CD4-positive, alpha-beta T cell treated with Interleukin-6 for 4 hours (primary cell): ENCODE measurements at places on chromosomes 5 and 9.

DNA sequence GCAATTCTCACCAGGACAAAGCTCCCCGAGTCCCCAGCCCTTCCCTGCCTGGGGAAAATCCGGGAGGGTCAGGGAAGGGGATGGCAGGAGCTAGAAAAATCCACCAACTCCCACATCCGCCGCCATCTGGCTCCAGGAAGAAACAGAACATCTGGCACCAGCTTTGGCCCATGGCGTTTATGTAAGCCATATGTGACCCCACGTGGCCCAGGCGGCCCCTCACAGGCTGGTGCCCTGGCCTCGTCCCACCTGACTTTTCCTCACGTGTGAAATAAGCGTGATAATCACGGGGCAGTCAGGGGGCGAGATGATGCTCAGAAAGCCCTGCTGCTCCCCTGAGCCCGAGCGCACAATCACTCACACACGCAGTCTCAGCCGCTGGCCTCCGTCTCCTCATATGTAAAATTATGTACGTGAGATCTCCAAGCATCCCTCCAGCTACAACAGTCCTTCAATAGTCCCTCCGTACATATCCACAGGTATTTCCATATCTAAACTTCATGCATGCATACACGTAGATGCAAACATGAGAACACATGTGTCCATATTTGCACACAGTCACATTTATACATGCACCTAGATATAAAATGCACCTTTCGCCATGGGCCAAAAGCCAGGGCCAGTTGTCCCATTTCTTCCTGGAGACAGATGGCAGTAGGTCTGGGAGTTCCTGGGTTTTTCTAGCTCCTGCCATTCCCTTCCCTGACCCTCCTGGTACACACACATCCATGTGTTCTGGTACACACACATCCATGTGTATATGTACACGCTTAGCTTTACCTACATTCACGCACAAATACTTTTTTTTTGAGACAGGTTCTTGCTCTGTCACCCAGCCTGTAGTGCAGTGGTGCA, 28.9 kb downstream of the PLPP7 start:
- DNase-seq = no peak

GRCh38 chr5:84805473-84805872, 420.8 kb upstream of the EDIL3 start:
- no peak for DNase-seq

DNA sequence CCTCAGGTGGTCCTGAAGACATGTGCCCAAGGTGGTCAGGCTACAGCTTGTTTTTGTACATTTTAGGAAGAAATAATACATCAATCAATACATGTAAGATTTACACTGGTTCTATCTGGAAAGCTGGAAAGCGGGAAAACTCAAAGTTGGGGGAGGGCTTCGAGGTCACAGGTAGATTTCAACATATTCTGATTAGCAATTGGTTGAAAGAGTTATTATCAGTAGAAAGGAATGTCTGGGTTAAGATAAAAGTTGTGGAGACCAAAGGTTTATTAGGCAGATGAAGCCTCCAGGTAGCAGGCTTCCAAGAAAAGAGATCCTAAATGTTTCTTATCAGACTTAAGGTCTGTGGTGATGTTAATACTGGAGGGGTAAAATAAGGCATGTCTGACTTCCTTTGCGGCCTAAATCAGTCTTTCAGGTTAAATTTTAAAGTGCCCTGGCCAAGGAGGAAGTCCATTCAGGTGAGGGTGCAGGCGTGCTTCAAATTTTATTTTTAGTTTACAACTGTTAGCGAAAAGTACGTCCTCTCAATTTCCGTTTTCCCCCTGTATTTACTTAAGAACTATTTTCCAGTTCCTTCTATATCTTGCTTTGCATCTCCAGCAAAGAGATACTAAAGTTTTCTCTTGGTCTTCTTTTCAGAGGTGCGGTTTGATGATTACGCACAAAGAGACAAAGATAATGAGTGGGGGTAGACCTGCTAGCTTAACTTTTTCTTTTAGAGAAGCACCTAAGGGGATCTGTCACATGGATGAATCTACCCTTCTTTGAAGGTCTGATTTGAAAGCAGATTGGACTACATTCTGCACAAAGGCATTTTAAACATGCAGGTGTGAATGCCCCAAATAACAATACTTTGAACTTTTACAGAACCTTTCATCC, 578.6 kb downstream of the RAB3C start:
- no peak for DNase-seq

DNA sequence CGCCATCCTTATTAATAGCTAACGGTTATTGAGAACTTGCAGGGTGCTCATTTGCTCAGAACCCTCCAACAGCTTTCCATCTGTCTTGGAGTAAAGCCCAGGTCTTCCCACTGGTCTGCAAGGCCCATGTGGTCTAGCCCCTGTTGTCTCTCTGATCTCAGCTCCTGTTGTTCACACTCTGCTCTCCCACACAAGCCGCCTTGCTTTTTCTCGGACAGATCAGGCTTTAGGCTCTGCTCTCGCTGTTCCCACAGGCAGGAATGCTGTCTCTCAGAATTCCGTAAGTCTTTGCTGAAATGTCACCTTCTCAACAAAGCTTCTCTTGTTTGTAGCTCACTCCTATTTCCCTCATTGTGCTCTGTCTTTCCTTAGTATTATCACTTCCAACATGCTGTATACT, 34.3 kb downstream of the GPR107 start:
- DNase-seq = no peak

- no peak for DNase-seq
These were observed 37.4 kb downstream of the PHF2 start for GRCh38 chr9:93613791-93614190.

- DNase-seq = no peak
These were observed 1026.0 kb upstream of the ARRDC3 start for GRCh38 chr5:92409134-92409533.

- no peak for DNase-seq
These were observed 107.2 kb upstream of the TXNDC8 start for GRCh38 chr9:110444911-110445310.

GRCh38 chr5:96807075-96807654, 580 bp downstream of the ERAP1 start:
- DNase-seq = no peak

- DNase-seq = no peak
These were observed 950.6 kb upstream of the NUDT12 start for GRCh38 chr5:104513121-104513602.

- DNase-seq = no peak
These were observed 22.8 kb upstream of the PANK3 start for GRCh38 chr5:168601972-168602371.

DNA sequence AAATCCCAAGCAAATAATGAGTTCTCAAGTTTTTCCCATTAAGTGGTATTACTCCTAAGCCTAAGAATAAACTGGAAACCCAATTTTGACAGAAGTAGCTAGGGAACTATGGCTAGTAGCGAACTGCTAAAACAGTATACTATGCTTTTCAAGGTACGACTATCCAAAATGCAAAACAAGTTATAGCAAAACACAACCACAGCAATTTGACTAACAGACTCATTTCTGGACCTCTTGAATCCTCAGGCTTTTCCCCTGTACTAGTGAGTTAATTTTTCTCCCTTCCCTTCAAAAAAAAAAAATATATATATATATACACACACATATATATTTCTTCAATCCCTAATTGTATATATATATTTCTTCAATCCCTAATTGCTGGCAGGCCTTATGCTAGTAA, 7.3 kb downstream of the FBXW11 start:
- DNase-seq = no peak

GRCh38 chr5:123610665-123611405, 98.9 kb downstream of the CSNK1G3 start:
- peak; percentile 28 for DNase-seq

GRCh38 chr9:134126373-134126772, 9.5 kb upstream of the WDR5 start:
- no peak for DNase-seq

- no peak for DNase-seq
These were observed 14.3 kb upstream of the PSMB7 start for GRCh38 chr9:124429530-124429867.

GRCh38 chr5:37991301-37992299, 151.8 kb upstream of the GDNF start:
- DNase-seq = no peak

DNA sequence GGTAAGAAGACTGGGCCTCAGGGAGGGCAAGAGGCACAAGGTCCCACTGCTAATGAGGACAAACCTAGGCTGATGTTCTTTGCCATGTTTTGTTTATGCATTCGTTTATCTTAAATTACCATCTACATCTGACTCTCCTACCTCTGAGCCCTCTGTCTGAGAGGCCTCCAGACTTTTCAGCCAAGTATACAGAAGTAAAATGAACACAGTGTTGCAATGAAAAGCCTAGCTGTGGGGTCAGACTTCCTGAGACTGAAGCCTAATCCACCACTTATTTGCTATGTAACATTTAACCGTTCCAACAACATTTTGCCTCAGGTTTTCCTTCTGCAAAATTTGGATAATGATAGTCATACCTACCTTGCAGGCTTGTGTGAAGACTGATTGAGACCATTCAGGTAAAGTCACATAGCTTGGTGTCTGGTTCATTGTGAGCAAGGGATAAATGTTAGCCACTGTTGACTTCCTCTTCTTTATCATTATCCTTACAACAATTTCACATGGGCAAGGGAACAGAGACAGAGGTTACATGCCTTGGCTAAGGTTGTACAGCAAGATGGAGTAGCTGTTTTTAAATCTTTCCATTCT, 374.9 kb upstream of the CLINT1 start:
- no peak for DNase-seq

GRCh38 chr5:109252731-109253130, 157.0 kb downstream of the PJA2 start:
- DNase-seq = no peak

- no peak for DNase-seq
These were observed 50.2 kb upstream of the UBAC1 start for GRCh38 chr9:136011376-136011702.

GRCh38 chr5:137263371-137264005, 235.6 kb downstream of the SPOCK1 start:
- DNase-seq = no peak

DNA sequence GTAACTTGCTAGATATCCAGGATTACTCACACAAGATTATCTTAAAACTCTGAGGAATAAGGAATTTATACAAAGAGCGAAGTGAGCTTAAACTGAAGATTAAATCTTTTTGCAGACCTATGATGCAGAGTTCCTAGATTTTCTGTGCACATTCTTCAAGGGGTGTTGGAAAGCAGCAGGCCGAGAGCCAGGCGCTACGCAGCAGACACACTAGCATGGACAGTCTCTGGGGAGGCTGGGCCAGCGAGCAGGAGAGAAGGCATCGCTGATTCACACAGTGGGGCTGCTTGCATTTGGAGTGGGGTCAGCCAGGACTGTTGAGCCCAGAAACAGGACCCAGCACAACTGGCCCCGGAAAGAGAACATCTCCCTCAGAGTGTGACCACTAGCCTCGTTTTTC, 136.3 kb downstream of the ADAMTS16 start:
- no peak for DNase-seq

GRCh38 chr5:141716468-141716867, 34.4 kb upstream of the ARAP3 start:
- no peak for DNase-seq

DNA sequence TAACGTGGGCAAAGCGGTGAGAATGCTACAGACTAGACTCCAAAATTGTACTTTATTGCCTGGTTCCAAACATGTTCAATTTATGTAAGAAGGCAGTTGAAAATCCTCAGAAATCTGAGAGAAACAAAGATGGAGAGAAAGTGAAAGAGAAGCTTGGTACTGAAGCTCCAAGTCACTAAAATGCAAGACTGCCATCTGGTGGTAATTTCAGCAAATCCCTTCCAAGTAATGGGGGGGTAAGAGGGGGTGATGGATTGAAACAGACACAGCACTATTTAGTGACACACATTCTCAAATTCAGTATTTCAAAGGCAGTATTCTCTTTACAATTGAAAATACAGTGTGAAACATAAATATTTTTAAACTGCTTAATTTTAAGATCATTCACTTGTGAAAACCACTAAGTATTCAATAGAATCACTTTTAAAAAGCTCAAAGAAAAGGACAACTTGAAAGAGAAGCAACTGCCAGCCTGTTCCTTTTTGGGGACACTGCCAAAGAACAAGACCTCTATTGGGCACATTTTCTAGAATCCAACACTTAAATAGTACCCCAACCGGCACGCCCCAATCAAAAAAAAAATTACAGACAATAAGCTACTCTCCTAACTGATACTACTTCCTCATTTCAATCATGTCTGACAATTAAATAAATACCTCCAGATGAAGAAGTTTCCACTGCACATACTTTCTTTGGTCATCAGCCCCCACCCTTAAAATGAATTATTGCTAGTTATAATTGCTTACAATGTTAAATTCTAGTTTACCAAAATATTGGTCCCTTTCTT, 131.5 kb downstream of the AGTPBP1 start:
- peak; percentile 45 for DNase-seq

DNA sequence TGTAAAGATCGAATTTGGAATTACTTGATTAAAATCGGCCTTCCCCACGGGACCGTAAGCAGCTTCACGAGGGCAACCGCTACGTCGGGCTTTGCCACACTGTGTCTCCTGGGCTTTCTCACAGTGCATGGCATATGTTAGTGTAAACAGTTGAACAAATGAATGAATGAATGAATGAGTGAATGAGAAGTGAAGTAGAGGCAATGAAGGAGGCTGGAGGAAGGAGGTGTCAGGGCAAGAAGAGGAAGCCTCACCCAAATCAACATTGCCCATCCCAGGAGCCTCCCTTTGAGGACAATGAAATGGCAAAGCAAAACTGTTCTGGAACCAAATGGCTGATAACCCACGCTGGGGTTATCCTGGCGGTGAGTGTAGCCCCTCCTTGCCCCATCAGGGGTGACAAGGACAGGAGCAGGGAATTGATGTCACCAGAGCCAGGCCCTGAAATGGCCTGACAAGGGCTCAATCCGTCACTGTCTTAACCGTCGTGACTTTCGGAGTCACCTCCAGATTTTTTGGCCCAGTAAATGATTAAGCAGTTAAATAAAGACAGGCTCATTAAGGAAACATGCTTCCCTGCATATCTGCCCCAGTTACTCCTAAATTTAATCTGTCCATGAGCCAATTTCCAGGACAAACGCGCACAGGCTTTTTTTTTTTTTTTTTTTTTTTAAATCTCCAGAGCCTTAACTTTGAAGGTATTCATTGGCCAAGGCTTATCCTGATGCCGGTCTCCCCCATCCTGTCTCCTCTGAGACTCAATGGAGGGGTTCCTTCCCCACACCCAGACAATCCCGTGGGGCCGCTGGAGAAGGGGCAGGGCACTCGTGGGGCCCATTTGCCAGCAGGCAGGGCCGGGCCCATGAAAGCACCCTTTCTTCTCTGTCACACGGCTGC, 88.4 kb upstream of the BOD1 start:
- DNase-seq = no peak

GRCh38 chr5:10699281-10699874, 61.7 kb downstream of the DAP start:
- DNase-seq = no peak
